CD14-positive monocyte (primary cell): ENCODE measurements at places on chromosomes 13 and 19.

DNA sequence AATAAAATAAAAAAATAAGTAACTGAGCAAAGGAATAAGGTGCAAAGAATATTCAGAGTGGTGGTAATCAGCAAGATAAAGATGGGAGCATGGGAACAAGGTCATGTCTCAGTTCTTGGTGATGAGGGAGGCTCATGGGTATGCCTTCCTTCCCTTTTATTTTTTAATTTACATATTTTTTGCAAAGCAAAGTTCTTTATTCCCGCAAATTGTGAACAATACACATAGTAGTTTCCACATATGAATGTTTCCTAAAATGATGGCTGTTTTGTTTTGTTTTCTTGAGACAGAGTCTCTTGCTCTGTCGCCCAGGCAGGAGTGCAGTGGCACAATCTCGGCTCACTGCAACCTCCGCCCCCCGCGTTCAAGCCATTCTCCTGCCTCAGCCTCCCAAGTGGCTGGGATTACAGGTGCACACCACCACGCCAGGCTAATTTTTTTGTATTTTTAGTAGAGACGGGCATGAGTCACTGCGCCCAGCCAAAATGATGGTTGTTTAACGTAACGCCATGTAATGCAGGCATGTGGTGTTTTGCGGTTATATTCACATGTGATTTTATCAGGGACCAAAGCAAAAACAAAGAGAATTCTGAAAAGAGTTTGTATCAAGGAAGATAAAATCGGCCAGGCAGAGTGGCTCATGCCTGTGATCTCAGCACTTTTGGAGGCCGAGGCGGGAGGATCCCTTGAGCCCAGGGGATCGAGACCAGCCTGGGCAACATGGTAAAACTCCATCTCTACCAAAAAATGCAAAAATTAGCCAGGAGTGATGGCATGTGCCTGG is 4.5 kb upstream of the ADGRE2 start:
- DNase-seq = no peak

DNA sequence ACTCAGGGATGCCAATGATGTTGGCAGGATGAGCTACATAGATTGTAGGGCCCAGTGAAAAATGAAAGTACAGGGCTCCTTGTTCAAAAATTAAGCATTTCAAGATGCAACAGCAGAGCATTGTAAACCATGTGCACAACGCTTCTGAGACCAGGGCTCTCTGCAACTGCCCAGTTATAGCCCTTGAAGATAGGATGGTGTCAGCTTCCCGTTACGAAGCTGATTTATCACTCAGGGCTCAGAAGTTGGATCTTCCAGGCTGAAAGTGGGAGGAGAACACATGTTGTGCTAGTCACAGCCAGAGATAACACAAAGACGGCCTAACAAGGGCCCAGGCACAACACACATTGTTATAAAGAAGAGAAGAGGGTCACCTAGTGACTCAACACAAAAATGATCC is 466.7 kb downstream of the TUBA3C start:
- DNase-seq = no peak

DNA sequence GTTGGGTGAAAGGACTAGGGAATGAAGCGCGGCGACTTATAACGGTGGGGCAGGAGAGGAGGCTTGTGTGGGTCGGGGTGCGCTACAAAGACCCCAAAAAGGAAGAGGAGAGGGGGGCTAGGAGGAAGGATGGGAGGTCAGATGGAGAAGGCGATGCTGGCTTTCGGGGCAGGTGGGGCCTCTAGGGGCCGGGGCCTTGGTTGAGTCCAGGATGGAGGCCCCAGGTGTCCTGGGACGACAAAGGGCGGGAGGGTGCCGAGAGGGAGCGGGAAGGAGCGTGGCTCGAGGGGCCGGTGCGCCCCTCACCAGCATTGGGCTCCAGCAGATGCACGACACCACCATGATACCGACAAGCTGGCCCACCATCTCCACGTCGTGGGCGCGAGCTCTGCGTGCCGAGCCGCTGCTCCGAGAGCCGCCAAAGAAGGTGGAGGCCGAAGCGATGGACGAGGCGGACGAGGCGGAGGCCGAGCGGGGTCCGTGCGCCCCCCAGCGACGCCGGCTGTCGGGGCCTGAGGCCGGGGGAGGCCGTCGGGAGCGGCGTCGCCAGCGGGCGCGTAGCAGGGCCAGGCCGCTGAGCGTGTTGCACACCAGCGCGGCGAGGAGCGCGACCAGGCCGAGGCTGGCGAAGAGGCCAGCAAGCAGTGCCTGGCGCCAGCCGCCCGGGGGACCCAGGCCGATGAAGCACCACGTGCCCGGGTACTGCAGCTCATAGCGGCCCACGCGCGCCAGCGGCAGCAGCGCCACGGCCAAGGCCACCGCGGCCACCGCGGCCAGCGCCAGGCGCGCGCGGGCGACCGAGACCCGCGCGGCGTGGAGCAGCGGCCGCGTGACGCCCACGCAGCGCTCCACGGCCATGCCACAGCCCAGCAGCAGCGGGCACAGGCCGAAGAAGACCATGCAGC is 1.8 kb downstream of the PTGER1 start:
- DNase-seq = peak; percentile 16

DNA sequence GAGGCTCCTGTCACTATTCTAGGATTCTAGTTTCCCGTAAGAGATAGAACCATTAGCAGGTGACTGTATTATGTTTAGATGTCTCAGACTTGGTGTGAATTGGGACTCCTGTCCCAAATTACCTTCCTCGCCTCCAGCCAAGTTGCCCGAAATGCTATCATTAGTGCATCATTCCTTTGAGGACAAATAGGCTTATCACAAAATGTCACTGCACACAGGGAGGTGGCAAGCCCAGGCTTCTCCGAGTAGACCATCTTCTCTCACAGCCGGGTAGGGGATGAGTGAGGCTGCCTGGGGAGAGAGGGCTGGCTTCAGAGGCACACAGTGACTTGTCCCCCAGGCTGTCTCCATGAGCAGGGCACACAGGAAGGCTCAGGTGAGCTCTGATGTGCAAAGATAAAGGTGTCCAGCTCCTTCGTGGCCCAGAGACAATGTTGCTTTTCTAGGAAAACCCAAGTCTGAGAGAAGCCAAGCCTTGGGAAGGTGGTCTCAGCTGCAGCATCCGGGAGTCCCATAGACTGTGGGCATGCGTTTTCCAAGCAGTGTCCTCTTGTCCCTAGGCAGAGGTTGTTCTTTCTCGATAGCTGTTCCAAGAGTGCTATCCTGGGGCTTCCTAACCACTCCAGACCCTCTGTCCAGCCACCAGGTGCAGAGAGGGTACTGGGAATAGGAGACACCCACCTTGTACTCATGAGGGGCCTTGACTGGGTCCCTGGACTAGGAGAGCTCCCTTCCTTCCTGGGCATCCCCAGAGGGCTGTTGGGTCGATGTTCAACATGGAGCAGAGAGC is 163.1 kb upstream of the TSHZ3 start:
- DNase-seq = no peak

DNA sequence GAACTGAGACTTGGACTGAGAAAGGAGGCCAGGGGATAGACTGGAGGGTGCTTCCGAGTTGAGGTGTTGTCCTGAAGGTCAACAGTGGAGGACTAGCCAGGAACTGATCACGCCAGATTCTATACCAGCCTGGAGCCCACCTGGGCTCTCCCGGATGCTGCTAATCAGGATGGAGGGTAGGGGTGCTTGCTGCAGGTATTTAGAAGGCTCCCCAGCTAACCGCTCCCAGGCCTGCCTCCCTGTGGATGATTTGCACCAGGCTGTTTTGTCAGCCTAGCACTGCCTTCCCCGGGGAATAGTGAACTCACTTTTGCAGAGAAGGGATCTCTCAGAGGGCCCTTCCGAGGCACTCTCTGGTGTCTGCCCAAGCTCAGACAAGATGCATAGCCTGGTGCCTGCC is 60.5 kb upstream of the KCTD15 start:
- DNase-seq = no peak

GRCh38 chr13:31102905-31103304 is 58.8 kb downstream of the HSPH1 start:
- DNase-seq = no peak

DNA sequence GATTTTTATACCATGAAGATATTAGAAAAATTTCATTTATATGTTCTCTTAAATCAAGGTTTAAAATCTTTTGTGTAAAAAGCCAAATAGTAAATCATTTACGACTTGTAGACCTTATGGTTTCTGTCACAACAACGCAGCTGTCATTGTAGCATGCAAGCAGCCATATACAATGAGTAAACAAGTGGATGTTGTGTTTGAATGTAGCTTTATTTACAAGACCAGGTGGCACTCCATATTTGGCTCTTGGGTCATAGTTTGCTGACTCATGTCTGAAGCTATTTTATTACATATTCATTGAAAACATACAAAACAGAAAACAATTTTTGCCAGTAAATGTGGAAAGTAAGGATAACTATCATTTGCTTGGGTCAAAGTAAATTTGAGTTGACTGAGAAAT is 930.8 kb downstream of the SLITRK5 start:
- no peak for DNase-seq

DNA sequence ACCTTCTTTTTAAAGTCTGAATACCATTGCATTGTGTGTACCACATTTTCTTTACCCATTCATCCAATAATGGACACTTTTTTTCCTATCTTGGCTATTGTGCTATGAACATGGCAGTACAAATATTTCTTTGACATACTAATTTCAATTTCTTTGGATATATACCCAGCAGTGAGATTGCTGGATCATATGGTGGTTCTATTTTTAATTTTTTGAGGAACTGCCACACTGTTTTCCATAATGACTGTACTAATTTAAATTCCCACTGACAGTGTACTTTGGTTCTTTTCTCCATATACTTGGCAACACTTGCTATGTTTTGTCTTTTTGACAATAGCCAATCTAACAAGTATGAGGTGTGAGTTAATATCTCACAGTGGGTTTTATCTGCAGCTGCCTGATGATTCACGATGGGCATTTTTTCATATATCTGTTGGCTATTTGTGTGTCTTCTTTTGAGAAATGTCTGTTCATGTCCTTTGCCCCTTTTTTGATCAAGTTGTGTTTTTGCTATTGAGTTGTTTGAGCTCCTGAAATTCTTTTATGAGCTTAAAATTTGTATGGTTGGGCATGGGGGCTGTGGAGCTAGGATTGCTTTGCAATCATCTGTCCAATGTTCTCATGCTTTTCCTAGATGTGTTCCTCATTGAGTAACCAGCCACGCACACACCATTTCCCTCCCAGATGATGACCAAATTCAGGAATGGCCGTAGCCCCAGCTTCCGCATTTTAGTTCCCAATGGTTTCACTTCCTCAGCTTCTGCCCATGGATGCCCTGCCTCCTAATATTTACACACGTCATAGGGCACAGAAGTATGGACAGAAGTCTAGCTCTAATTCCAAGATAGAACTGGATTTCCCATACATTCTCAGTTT is 380.0 kb upstream of the SGCG start:
- DNase-seq = peak; percentile 94

DNA sequence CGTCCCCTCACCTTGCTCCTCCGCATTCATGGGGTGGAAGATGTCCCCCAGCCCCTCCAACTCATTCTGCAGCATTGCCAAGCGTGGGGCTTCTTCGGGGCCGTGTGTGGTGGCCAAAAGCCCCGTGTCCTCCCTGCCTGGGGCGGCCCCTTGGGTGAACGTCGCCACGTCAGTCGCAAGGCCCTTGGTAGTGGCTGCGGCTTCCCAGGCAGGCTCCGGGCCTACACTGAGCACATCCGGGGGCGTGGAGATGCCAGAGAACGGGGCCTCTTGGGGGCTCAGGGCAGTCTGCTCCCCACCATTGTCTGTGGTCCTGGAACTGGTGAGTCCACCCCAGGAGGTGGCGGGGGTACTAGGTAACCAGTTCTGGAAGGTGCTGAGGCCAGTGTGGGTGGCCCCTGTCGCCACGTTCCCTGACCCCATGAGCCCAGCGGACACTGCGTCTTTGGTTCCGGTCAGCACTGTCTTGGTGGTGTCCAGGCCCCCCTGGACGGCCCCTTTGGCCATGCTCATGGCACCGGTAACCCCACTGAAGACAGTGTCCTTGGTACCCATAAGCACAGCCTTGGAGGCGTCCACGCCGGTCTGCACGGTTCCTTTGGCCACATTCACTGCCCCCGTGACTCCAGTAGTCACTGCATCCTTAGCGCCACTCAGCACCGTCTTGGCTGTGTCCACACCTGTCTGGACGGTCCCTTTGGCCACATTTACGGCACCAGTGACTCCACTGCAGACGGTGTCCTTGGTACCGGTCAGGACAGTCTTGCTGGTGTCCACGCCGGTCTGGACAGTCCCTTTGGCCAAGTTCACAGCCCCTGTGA is 7.6 kb downstream of the PLIN4 start:
- DNase-seq = no peak

DNA sequence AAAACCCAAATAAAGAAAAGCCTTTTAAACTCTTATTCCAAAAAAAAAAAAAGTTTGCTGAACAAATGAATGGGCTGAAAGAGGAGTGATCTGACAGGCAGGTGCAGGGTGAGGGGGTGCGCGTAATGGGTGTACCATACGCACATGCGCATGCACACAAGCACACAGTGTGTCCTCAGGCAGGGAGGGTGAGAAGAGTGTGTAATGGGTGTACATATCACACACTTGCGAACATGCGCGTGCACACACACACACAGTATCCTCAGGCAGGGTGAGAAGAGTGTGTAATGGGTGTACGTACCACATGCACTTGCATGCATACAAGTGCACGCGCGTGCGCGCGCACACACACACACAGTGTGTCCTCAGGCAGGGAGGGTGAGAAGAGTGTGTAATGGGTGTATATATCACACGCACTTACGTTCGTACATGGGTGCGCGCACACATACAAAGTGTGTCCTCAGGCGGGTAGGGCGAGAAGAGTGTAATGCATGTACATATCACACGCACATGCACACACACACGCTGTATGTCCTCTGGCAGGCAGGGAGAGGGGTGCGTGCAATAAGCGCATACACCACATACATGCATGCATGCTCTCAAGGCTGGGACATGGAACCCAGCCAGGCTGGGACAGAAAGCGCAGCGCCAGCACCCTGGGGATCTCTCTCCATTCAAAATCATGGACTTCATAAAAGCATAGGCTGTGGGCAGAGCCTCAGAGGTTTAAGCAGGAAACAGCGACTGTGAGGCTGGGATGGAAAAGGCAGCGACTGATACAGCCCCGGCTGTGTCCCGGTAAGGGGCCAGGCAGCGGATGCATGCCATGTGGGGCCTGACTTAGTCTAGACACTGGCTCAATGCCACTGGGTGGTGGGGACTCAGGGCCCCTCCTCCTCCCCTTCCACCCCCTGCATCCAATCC is 70.4 kb downstream of the CEBPG start:
- no peak for DNase-seq

DNA sequence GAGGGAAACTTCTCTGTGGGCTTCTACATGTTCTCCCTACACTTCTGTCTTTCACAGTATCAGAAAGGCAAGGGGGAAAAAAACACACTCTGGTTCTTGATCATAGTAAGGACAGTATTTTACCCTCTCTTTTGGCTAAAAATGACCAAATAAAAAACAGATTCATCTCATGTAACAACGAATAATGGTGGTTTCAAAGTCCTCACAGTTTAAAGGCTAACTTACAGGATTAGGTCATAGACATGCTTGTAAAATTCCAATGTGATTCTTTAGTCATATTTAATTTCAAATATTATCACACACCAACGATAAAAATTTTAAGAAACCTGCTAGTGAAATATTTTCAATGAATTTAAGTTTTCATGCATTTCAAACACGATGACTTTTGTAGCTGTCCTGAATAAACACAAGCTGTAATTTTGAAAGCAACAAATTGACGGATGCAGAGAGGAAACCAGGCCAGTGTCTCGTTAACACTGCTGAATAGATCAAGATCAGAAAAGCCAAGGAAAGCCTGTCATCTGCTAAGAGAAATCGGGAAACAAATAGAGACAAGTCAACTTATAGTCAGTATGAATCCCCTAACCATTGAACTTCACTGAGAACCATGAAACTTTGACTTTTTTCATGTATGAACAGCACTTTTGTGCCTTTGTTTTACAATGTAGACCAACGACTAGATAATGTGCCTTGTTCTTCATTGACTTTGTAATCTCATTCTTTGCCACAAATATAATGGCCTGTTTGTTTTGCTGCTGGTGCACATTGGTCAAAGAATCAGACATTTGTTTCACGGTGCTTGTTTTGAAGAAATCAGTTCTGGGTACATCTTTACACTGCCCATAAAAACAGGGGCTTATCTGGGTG is 22.0 kb downstream of the MBNL2 start:
- no peak for DNase-seq
